Tibial nerve (tissue), 4 donors: ENCODE measurements at places on chromosomes 1 and 21.

DNA sequence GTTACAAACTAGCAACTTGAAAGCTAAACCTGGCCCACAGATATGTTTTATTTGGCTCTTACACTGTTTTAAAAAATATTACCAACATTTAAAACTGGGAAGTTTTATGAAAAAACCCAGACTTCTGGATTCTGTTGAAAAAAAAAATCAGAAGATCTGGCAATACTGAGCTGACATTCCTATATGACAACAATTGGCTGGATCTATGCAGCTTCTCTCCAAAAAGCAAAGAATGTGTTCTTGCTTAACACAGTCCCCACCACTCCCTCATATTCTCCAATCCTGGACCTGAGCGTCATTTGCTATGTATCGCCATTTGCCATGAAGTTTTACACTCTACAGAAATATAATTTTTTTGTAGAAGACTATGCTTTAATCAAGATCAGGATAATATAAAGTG is 859.6 kb downstream of the LTN1 start:
- DNase-seq = no peak

DNA sequence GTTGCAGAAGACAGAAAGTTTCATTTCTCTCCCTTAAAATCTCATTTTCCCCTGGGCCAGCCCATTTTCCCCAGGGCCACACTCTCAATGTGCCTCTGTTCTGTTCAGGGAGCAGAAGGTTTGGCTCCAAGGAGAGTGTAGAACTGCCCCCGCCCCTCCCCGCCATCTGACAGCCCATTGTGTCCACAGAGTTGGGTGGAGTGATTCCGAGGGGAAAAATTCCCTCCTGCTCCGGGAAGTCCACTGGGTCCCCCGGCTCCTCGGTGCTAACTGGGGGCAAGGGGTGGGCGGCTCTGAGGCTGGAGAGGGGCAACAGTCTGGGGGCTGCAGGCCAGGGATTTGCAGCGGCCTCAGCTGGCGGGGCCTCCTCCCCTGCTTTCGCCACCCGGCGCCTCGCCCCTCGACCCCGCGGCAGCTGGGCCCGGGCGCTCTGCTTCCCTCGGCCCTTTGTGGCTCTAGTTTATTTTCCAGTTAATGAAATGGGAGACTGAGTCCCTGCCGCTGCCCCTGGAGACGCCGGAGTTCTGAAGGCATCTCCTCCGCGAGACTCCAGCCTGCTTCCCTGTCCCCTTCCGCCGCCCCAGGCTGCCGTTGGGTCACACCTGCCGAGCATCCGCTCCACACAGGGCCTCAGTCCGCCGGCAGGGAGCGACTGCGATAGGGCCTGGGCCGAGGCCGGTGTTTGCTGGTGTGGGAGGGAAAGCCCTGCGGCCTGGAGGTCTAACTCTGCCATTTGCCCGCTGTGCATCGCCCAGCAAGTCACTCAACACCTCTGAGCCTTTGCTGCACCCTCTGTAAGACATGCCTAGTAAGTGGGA is 14.7 kb upstream of the KIRREL1 start:
- DNase-seq = no peak

GRCh38 chr1:3365523-3366125 is 88.8 kb upstream of the ARHGEF16 start:
- no peak for DNase-seq

DNA sequence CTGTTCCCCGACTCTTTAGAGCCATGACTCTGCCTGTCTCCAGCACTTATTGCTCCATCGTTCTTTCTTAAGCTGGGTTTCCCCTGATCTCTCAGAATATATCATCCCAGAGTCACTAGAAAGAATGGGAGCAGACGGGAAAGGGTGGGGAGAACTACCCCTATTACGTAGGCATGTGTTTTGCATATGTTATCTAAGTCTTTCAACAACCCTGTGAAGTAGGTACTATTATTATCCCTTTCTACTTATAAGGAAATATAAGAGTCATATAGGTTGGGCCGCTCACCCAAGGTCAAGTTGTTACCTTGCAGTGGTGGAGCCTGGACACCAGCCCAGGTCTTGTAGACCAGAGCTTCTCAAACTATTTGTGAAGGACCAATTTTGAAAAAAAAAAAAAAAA is 38.7 kb downstream of the ELF3 start:
- no peak for DNase-seq

DNA sequence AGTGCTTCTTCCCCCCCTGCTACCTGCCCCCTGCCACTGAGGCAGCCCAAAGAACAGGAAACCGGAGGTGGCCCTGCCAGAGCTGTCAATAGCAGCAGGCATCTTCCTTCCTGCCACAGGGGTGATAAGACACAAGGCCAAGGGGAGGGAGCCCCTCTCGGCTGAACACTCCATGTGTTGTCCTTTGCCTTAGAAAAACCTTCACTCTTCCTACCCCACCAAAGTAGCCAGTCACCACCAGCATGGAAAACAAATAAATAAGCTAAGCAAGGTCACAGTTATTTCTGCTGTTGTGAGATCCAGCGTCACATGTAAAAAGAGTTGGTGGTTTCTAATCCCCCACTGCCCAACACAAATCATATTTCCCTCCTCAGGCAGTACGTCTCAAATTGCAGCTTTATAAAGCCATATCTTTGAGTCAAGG is 104.8 kb upstream of the DPT start:
- no peak for DNase-seq

- DNase-seq = no peak
These were observed 55.9 kb upstream of the ATP5PO start for GRCh38 chr21:33971492-33972013.

DNA sequence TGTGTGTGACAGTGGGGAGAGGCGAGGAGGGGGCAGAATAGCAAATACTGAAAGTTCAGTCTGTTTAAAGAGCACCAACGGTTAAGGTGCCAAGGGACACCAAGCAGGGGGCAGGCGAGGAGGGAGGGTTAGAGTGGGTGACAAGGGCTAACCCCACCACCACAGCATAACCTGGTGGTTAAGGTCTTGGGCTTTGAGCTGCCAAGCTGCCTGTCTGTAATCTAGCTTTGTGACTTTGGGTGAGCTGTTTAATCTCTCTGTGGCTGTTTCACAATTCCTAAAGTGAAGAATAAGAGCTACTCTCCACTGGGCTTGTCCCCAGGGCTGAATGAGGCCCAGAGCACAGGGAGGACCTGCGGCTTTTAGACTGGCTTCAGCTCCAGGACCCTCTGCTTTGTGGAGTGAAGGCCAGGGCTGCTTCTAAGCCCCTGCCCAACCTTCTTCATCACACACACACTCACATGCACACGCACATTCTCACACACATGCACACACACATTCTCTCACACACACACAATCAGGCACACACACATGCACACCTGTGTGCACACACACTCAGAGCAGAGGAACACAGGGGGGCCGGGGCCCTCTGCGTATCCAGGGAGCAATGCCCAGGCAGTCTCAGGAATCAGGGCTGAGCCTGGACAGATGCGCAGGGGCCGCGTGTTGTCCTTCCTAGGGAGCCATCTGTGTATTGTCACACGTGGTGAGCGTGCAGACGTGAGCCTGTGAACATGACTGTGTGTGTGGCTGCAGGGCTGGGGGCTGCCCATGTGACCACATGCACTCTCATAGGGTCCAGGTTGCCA is 101.6 kb upstream of the TARDBP start:
- DNase-seq = no peak

- no peak for DNase-seq
These were observed 26.4 kb downstream of the CAPZB start for GRCh38 chr1:19458815-19459417.

GRCh38 chr1:217891966-217892365 is 260.8 kb downstream of the SPATA17 start:
- no peak for DNase-seq

GRCh38 chr1:228977307-228977706 is 242.0 kb downstream of the RHOU start:
- no peak for DNase-seq

DNA sequence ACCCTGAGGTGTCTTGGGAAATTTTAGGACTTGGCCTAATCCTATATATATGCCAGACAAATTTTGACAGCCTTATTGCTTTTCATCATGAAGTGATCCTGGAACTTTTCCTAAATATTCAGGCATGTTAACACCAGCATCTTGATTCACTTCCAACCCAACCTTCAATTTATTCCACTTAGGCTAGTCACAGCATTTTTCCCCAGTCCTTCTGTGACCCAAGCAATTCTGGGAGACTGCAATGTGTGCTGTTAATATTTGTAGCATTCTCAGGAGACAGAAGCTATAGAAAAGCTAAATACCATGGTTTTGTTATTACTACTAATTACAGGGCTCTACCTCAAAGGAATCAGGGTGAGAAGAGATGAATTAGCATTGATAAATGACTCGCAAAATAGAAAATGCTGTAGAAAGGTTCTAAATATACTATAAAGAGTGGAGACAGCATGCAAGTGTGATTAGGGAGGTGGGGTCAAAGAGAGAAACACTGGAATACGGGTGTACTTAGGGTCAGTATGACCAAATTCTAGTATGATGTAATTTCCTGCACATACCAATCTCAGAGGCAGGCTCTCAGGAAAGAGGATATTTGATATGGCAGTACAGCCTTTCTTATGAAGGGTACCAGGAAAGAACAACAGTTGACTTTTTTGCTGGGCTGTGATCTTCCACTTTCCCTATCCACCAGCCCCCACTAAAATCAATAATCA is 29.1 kb downstream of the PRRX1 start:
- DNase-seq = no peak

- no peak for DNase-seq
These were observed 644.2 kb downstream of the PTPRU start for GRCh38 chr1:29880556-29880955.

DNA sequence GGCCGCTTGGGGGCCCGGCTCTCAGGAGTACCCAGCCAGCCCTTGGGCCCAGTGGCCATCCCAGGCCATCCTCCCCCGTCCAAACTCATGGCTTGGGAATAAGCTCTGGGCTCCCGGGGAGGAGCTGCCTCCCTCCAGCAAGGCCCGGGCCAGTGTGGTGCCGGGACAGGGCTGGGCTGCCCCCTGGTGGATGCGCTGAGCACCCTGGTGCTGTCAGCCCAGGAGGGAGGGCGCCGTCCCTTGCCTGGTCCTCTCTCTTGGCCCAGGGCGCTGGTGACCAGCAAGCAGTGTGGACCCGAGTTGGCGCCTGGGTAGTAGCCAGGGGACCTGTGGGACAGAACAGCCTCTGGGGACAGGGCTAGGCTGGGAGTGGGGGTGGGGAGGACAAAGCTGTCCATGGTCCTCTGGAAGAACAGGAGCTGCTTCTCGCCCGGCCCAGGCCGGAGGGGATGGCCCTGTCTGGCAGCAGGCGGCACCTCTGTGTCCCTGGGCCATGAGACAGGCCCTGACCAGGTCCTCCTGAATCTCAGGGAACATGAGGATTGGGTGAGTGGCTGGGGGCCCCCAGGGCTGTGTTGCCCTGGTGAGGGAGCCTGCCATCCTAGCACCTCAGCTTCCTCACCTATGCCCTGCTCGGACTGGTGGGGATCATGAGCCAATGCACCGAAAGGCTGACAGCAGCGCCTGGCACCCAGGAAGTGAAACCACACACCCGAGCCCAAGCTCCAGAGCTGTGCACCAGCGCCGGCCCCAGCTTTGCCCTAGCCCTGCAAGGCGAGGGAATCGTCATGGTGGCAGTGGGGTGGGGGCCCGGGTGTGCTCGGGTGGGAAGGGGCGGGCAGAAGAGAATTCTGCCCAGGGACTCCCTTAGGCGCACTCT is 9.4 kb downstream of the MORN1 start:
- peak; percentile 76 for DNase-seq

DNA sequence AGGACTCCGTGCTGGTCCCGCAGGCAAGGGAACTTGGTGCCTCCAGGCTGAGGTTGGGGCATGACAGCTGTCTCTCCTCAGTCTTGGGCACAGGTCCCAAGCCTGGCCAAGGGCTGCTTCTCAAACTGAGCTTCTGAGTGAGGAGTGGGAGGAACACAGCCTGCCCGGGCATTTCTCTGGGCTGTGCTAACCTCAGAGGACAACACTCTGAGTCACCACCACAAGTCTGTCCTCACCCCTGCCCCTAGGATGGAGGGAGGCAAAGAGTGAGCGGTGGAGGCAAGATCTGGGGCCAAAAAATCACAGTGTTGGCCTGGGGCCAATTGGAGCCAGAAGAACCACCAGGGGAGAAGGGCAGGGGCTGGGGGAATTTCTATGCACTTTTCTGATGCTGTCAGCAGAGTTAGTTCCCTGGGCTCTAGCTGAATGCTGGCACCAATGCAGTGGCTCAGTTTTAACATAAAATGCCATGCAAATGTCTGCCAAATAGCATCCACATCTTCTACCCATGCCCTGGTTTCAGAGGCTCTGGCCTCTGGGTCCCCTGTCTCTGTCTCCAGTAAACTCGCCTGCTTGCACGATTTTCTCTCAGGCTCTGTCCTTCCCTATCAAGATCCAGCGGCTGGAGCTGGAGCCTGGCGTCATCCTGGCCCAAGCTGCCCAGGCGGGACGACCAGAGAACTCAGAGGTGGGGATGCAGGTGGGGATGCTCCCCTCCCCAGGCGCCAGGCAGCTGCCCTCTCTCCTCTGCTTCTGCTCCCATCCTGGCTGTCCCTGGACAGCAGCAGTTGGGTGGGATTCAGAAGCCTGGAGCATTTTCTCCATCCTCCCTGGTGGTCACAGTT is 11.0 kb upstream of the CDK18 start:
- no peak for DNase-seq
